ENCODE measurements at places on chromosomes 4 and X. TPM values are rescaled to one million over a fixed set of nuclear protein-coding genes. Genes with fewer than 3 reads are reported as not detected.

DNA sequence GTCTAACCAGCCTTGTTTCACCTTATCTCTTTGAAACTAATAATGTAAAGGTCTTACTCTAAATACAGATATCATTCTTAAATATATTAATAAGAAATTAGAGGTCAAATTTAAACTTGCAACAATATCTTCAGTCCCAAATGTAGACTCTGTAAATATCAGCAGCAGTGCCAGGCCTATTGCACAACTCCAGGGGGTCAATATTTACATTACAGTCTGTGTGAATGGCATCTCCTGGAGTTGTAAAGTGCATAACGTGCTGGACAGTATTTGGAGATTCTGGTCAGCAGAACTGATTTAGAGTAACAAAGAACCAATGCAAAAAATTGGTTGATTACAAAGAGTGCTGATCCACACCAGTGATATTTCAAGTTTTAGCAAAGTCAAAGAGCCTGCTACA, 1225.9 kb downstream of the PCDH19 start:
- DNase-seq, result no peak

PLXNB3 gene
- total RNA-seq, result 39.4 TPM

- no peak for DNase-seq
Measured at GRCh38 chr4:123120473-123120872, 198.1 kb upstream of the NUDT6 start.

COL4A6 gene
- total RNA-seq, result 15.5 TPM

- no peak for DNase-seq
Measured at GRCh38 chrX:9087271-9088040, 53.5 kb upstream of the FAM9B start.

GRCh38 chrX:94401426-94401825, 727.4 kb downstream of the FAM133A start:
- no peak for DNase-seq

DNA sequence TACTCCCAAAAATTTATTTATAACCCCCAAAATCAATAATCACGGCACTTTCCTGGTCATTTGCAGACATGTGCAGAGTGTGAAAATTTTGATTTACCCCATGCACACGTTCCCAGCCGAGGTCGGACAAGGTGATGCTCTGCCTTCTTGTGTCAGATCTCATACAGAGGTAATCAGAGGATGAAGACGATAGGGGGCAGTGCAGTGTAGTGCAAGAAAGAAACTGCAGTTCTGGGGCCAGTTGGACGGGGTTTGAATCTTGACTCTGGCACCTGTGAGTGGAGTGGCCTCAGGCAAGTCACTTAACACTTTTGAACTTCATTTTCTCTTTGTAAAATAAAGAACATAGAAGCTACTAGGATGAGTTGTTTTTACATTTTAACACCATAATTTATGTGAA, 88.4 kb downstream of the FRMPD3 start:
- peak; percentile 52 for DNase-seq

GRCh38 chr4:98311656-98312055, 50.5 kb downstream of the RAP1GDS1 start:
- DNase-seq, result no peak

GABRE gene
- 24.5 TPM for total RNA-seq

MAGEA10 gene
- not detected for total RNA-seq

DNA sequence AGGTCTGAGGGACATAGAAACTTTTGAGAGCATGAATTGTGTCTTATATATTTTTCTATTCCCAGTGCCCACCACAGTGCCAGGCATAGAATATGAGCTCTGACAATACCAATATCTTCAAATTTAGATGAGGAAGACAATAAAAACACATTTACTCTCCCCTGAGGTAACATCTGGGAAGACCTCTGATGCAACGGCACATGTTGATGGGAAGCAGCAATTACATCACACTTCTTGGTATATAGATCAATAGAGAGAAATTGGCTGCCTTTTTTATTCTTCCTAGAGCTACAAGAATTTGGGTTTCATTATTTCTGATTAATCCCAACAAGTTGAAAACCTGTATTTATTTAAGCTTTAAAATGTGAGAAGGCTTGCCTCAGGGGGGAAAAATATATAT, 67.4 kb upstream of the SMAD1 start:
- no peak for DNase-seq

DNA sequence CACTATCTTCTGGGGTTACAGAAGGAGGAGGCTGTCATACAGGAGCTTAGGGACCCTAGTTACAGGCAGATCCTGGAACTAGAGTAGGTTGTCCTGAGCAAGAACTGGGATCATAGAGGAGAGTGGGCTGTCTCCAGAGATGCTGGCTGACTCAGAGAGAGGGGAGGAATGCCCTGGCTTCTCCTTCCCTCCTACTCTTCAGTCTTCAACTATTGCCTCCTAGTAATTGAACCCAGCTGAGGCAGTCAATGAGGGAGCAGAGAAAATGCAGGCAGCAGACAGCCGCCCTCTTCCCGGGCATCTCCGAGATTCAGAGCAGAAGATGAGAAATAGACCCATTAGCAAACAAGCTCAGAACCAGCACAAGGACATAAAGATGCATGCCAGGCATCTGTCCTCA, 118.3 kb upstream of the PDE5A start:
- DNase-seq, result no peak

F8A3 gene
- total RNA-seq, result 28.3 TPM

GRCh38 chr4:111984169-111984819, 161.0 kb upstream of the FAM241A start:
- no peak for DNase-seq

NR3C2 gene
- total RNA-seq, result 0.96 TPM

DNA sequence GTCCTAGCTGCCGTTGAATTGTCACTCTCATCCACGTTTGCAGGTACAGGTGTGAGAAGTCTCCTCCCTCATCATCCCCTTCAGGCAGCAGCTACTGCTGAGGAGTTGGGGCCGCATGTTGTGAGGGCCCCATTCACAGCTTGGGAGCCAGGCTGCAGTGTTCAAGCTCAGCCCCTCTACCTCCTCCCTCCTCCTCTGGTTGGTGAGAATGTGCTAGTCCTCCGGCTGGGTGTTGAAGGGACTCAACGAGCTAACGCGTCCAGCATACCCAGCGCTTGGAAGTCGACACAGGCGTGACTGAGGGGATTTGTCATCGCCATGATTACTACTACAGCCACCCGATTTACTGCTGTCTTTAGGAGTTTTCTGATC, 82.0 kb upstream of the PSAPL1 start:
- no peak for DNase-seq

AFP gene
- 1.7 TPM for total RNA-seq

- peak; percentile 84 for DNase-seq
Measured at GRCh38 chrX:112819008-112819640, 21.5 kb downstream of the AMOT start.

DNA sequence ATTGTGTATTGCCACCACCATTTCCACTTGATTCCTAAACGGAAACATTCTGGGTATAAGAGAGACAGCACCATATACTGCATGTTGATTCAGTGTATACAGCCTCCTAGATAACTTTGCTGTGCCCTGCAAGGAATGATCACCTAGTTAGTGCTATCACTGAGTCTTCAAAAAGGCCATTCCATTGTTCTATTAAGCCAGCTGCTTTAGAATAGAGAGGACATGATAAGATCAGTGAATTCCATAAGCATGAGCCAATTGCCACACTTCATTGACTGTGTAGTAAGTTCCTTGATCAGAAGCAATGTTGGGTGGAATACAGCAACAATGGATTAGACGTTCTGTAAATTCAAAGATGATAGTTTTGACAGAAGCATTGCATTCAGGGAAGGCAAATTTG, 1047.3 kb downstream of the PCDH18 start:
- no peak for DNase-seq

GRCh38 chrX:150587585-150588503, 19.4 kb downstream of the MTM1 start:
- DNase-seq, result no peak

DNA sequence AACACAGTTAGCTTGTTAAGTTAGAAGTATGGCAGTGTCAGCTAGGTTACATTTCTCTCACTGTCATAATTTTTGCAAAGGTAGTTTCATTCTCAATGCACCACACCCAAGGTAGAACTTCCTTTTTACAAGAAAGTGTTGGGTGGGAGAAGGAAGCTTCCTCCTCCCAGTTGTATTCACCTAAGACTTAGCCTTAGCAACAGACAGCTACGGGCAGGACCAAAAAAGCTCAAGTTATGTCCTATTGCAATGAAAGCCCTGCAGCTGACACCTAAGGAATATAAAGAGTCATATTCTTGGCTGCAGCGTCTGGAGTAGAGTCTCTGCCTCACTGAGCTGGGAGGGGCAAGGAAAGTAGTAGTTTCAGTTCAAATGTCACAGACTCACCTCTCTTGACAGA, 25.1 kb upstream of the PRDM8 start:
- no peak for DNase-seq

XAGE2 gene
- total RNA-seq, result not detected

MAGEA12 gene
- total RNA-seq, result 24.2 TPM

- no peak for DNase-seq
Measured at GRCh38 chr4:128675083-128675482, 134.4 kb upstream of the JADE1 start.

SSX2 gene
- total RNA-seq, result 52.2 TPM

MAGEC2 gene
- not detected for total RNA-seq

GRCh38 chrX:27706526-27706925, 101.3 kb upstream of the MAGEB10 start:
- DNase-seq, result no peak

DNA sequence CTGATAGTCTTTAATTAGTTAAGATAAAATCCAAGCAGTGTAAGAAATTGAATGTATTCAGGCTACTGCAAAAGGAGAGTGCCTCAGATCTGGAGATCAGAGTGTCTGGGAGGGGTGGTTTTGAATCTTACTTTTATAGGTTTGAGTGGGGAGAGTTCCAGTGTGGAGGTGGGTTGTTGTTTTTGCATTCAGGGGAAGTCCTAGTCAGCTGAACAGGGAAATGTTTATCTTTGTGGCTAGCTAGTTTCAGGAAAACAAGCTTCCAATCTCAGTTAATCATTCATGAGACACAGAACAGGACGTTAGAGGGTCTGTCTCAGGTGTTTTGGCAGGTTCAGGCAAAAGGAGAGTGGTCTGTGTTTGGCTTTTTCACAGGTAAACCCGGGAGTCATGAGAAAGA, 26.0 kb downstream of the ZNF81 start:
- no peak for DNase-seq

GRCh38 chr4:89645482-89645881, 191.5 kb downstream of the SNCA start:
- no peak for DNase-seq

MAGEA2 gene
- 18.7 TPM for total RNA-seq

GRCh38 chrX:130418066-130418465, 16.3 kb downstream of the RBMX2 start:
- no peak for DNase-seq

MAMLD1 gene
- total RNA-seq, result 2.5 TPM

DNA sequence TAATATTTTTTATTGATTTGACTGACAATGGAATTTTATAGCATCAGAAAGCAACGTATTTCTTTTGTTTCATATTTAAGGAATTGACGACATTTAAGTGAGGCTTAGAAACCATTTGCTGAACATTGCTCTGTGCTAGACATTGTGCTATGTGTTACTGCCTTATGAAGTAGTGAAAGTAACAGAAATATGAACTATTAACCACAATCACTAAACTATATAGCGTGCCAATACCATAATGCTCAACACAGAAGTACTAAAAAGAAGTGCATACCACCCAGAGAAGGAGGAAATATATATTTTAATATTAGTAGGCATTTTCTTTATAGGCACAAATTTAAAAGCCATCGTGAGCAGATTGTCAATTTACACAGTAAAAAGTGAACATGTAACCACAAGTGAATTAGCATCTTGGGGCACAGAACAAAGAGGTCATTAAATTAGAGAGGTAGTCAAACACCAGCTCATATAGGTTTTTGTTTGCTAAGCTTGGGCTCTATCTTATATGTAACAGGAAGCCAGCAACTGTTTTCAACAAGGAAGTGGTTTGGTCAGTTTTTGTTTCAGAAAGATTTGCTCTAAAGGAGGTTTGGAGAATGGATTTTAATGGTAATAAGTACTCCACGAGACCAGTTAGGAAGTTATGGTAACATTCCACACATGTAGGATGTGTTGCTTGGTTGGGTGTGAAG, 270.7 kb downstream of the GRXCR1 start:
- DNase-seq, result no peak

DNA sequence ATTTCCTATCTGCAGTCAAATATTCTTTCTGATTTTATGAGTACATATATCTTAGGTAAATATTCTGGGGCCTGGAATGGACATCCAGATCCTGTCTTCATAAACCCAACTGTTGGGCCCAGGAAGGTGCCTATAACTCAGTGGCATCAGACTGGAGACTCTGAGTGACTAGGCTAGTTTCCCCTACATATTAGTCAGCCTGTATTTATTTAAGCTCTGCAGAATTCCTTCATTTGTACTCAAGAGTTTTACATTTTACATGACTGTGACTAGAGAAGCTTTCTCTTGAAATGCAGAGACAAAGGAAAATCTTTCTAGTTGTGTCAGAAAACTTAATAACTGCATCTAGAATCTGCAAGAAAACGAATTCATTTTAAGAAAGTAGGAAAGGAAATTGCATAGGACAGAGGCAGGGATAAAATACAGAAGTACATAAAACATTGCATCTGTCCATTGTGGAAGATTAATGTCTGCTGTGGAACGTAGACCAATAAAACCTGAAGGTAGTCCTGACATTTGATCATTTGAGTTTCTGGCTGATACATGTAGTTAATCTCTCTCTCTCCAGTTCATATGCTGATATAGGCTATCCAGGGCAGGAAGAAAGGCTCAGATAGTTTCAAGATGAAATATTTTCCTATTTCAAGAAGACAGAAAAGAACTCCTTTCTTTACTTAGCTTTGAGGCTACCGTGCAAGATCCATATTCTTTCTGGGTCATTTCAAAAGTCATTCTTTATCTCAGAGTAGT, 78.2 kb downstream of the OPHN1 start:
- peak; percentile 37 for DNase-seq

WDR17 gene
- total RNA-seq, result 2.2 TPM

- DNase-seq, result no peak
Measured at GRCh38 chr4:76216975-76217814, 3.6 kb upstream of the SCARB2 start.

SHOX gene
- total RNA-seq, result not detected

DNA sequence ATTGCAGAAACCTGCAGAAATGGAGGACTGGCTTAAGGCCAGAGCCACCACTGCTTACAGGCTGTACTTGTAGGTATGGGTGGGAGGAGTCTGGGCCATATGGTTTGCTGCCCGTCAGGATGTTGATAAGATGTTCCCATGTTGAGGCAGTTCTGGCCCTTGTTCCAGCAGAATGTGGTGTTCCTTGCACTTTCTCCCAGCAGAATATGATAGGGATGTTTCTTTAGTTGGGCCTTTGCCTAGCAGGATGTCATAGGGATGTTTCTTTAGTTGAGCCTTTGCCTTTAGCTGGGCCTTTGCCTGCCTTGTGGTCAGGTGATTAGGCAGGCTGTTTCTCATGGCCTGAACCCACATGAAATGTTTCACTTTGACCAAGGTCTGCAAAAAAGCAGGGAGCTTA, 139.1 kb upstream of the PAQR3 start:
- no peak for DNase-seq

DNA sequence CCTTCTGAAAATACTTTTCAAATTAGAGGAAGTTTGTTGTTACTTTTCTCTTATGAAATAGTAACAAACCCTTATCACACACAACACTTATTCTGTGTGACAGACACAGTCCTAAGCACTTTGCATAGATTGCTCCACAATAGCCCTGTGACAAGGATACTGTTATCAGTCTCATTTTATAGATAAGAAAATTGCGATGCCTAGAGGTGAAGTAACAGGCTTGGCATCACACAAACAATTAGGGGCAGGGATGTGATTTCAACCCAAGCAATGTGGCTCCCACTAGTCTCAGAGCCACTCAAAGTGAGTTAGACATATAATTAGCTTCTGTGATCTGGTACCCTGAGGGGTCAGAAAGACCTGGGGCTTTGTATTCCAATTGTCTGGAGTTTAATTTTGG, 339.9 kb downstream of the FBXO8 start:
- no peak for DNase-seq

All from PC-9 (cell line).